A549 treated with dexamethasone at 1 μM for 4 hours (cell line): ENCODE measurements at places on chromosomes 5 and 9. TPM values are rescaled to one million over a fixed set of nuclear protein-coding genes. Genes with fewer than 3 reads are reported as not detected.

The TNIP1 gene
- total RNA-seq = 144 to 185 TPM (median 171 TPM) in 5 replicates

The LVRN gene
- total RNA-seq = 0.02 to 0.07 TPM (median 0.05 TPM) in 4 of 5 replicates, not detected in the other

The CCL21 gene
- total RNA-seq = not detected in 5 replicates

The SPINK4 gene
- total RNA-seq = not detected in 5 replicates

The SH3RF2 gene
- 1.9 to 3.1 TPM (median 2.2 TPM) in 5 replicates for total RNA-seq

The TYRP1 gene
- not detected in 5 replicates for total RNA-seq

The ST8SIA4 gene
- total RNA-seq = 0.17 to 0.46 TPM (median 0.38 TPM) in 5 replicates

The ARID3C gene
- total RNA-seq = 0.17 to 0.25 TPM (median 0.20 TPM) in 5 replicates

The CBY3 gene
- total RNA-seq = not detected in 5 replicates

The LRRC19 gene
- total RNA-seq = not detected in 5 replicates

The KIF4B gene
- 0.01 to 0.02 TPM in 2 of 5 replicates, not detected in the others for total RNA-seq

The TEX48 gene
- not detected in 5 replicates for total RNA-seq

The OR13J1 gene
- total RNA-seq = not detected in 5 replicates

The PCDHB7 gene
- total RNA-seq = 0.02 TPM in 1 of 5 replicates, not detected in the others

The INSL6 gene
- total RNA-seq = not detected in 5 replicates

The TOR1B gene
- 21.2 to 27.1 TPM (median 24.1 TPM) in 5 replicates for total RNA-seq
